Urinary bladder (tissue), 4 donors: ENCODE measurements at places on chromosomes 6 and 20. TPM values are rescaled to one million over a fixed set of nuclear protein-coding genes. Genes with fewer than 3 reads are reported as not detected.

The CENPW gene
- total RNA-seq, result 5.4 TPM

The THBS2 gene
- total RNA-seq, result 140 TPM

The ARFGEF3 gene
- total RNA-seq, result 9.6 TPM

The PPP1R16B gene
- 5.6 TPM for total RNA-seq

The SMPDL3A gene
- total RNA-seq, result 25.9 TPM

The TFAP2D gene
- not detected for total RNA-seq

The CNPY3 gene
- 15.8 TPM for total RNA-seq

The SLC17A9 gene
- 8.9 TPM for total RNA-seq

The GPX5 gene
- total RNA-seq, result not detected

The HLA-DQA2 gene
- total RNA-seq, result 0.95 TPM

The OXT gene
- not detected for total RNA-seq

The XPO5 gene
- total RNA-seq, result 23.8 TPM

The GLP1R gene
- 0.58 TPM for total RNA-seq

The ZNF311 gene
- total RNA-seq, result 3.2 TPM

The BPIFB1 gene
- total RNA-seq, result not detected

The CPNE5 gene
- 4.5 TPM for total RNA-seq
